ENCODE measurements at places on chromosomes 12 and 14.

DNA sequence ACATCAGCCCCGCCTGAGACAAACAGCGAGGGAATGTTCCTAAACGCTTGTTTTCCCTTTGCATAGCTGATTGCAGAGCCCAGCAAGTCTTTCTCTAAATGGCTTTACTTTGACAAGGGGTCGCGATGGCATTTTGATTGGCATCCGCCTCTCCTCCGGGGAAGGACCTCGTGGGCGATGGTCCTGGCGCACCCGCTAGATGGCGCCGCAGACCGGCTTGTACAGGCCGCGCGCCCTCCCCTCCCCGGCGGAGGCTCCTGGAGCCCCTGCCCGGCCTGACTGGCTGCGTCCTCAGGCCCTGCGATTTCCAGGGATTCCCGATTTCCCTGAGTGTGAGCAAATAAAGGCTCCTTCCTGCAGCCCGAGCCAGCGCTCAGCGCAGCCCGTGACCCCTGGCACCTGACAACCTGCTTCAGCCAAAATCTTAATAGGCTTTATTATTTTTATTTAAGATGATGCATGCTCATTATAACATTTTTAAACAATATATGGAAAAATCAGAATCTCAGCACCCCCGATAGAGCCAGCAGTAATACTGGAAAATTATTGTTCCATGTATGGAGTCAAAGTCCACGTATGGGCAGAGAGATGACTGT lies 468.3 kb downstream of the AACS start:
- DNase-seq: peak; percentile 33

DNA sequence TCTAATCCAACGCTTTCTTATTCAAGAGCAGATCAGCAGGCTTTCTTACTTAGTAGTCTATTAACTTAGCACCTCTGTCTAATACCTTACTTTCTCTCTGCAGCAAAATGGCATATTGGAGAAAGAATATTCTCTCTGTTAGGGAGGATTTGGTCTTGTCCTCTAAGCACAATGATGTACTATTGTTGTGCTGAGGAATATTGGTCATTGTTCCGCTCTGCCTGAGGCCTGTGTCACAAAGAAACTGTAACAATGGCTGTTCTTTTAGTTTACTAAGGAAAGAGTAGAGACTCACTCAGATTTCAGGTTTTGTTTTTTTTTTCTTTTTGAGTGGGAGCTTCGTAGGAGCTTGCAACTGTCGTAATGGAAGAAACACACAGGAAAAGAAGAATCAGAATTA lies 1358.8 kb downstream of the LRFN5 start:
- DNase-seq: no peak

GRCh38 chr12:52380271-52380694 lies 5.2 kb downstream of the KRT84 start:
- peak; percentile 52 for DNase-seq

- no peak for DNase-seq
These were observed 6.4 kb upstream of the GAS2L3 start for GRCh38 chr12:100566887-100567637.

- DNase-seq: peak; percentile 69
These were observed 61.0 kb downstream of the EPS8 start for GRCh38 chr12:15728118-15728598.

DNA sequence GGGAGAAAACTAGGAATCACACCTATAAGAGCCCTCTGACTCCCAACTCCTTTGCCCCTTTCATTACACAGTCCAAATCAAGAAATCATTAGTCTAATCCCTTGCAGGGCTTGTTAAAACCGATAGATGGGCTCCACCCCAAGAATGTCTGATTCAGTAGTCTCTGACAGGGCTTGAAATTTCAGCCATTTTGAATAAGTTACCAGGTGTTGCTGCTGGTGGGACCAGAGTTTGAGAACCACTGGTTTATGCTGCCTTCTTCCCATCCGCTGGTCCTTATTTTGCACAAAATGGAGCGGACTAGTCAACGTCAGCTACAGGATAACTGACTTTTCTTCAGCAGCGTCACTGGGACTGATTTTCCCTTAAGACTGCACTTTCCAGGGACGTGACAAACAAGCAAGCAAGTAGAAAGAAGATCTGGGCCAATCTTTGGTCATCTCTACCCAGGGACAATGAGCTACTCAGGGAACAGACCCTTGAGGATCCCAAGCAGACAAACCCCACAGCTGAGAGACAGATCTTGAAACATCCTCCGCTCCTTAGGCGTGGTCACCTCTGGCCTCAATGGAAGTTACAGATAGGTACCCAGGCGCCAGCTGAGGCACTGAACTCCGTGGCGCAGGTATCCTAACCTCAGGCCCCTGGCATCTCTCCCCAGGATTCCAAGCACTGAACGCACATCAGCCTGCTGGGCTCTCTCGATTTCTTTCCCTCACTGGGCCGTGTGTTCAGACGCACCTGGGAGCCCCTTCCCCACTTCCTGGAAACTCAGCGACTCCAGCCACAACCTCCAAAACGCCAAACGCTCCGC lies 900 bp downstream of the KCTD10 start:
- no peak for DNase-seq

- DNase-seq: peak; percentile 86
These were observed at the start of gene FBXW8 for GRCh38 chr12:116910645-116911451. Gene FBXW8, plus strand, starts transcription at chr12:116910950. Its CDS starts 88 bp downstream, at chr12:116911038.

GRCh38 chr14:44966601-44967336 lies 4.8 kb downstream of the TOGARAM1 start:
- no peak for DNase-seq

DNA sequence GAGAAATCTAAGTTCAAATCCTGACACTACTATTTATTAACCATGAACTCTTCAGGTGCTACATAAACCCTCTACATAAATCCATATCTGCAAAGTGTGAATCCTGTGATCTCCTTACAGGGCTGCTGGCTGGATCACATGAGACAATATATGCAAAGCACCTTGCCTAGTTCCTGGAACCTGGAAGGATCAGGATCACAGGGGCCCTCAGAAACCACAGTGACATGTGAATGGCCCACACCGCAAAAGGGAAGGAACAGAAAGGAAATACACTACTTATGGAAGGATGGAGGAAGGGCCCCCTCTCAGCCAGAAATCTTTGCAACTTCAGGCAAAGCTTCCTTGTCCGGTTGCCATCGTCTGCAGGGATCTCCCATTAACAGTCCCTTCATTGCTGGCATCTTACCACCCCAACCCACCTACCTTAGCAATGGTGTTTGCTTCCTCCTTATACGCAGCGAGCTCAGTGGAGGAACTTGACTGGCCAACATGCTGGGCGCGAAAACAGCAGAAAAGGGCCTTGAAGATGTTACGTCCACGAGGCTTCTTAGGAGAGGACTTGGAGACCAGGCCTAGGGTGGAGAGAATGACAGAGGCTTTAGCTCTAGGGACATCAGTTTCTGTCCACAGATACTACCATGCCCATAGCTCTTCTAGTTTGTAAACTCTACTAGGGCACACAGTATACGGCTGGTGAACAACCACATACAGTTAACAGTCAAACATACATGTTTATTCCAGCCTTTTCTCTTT lies 10.7 kb upstream of the AVIL start:
- DNase-seq: no peak

GRCh38 chr12:54160769-54161480 lies 27.9 kb downstream of the SMUG1 start:
- no peak for DNase-seq

DNA sequence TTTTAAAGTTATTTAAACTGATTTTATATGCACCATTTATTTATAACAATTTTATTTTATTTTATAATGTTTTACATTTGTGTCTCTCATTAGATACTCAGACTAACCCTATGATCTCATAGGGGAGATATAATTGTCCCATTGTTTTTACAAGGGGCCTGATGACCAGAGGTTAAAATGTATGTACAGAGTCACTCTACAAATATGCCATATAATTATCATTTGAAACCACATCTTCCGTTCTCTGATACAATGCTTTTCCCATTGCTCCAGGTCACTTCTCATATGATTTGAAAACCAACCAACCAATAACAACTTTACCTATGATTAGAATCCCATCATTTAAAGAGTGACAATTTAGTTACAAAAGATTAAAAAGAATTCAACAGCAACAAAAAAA lies 137.8 kb downstream of the GPHN start:
- no peak for DNase-seq

GRCh38 chr12:97946701-97947100 lies 484.1 kb downstream of the RMST start:
- no peak for DNase-seq

GRCh38 chr12:79591988-79592387 lies 98.8 kb downstream of the PAWR start:
- no peak for DNase-seq

- no peak for DNase-seq
These were observed 23.8 kb downstream of the ZNF891 start for GRCh38 chr12:133106253-133106652.

GRCh38 chr12:29455087-29455486 lies 42.4 kb downstream of the OVCH1 start:
- DNase-seq: no peak

GRCh38 chr12:131622422-131622955 lies 88.4 kb upstream of the SFSWAP start:
- DNase-seq: no peak

DNA sequence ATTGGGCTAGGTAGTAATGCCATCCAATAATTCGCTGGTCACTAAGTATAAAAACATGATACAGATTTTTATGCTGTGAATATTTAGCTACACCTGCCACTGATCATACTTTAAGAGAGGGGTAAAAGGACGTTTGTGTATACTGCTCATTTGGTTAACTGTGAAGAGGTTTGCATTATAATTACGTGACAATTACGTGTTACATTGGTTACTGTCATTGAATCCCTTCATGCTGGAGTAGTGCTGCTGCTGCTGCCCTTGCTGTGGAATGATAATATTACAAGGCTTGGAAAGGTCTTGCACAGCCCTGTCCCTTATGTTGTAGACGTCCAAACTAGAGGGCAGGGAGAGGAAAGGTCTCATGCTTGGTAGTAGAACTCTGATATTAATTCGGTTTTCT lies 312.2 kb upstream of the ATP2B1 start:
- DNase-seq: no peak

- DNase-seq: no peak
These were observed 9.4 kb downstream of the WASHC3 start for GRCh38 chr12:102052192-102053061.

DNA sequence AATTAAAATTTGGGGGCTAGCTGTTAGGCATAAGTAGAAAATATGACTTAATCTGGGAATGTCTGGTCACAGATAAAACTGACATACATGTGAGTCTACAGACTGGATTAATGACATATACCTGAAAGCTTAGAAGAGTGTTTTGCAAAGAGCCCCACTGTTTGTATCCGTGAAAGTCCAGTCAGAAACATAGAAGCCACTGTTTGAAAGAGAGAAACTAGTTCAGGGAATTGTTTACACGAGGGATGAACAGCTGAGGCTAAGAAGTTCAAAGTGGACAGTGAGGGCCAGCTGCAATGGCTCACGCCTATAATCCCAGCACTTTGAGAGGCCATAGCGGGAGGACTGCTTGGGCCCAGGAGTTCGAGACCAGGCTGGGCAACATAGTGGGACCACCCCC lies 36.2 kb upstream of the SGPP1 start:
- DNase-seq: no peak

DNA sequence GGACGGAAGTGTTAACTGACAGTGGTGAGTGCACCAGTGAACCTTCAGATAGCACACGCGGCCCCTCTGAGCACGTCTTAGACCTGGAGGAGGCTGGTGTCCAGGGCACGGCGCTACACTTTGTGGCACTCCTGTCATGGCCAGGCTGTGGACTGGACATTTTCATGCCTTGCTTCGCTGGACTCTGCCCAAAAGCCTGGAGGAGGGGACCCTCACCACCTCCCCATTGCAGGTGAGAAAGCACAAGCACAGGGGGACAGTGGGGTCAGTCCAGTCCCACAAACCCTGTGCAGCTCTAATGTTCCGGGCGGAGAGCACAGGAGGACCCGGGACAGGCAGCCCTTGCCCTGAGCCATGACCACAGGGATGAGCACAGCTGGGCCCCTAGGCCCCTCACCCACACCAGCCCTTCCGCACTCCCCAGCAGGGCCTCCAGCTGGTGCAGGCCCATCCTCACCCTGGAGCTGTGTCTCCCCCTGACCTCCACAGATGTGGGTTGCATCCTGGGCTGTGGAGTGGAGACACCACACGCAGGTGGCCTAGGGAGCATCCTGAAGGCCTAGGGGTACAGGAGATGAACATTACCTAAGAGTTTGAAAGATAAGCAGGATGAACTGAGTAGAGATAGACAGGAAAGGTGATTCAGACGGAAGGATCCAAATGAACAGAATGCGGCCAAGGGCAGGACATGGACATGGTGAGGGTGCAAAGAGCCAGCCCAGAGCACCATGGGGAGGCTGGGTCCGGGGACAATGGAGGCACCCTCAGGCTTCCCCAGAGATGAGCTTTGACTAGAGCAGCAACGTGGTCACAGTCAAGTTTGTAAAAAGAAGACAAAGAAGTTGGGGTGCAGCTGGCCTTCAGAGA lies 132.8 kb downstream of the BCL11B start:
- DNase-seq: no peak

GRCh38 chr12:89525305-89525823 lies 483 bp downstream of the POC1B start:
- peak; percentile 27 for DNase-seq

DNA sequence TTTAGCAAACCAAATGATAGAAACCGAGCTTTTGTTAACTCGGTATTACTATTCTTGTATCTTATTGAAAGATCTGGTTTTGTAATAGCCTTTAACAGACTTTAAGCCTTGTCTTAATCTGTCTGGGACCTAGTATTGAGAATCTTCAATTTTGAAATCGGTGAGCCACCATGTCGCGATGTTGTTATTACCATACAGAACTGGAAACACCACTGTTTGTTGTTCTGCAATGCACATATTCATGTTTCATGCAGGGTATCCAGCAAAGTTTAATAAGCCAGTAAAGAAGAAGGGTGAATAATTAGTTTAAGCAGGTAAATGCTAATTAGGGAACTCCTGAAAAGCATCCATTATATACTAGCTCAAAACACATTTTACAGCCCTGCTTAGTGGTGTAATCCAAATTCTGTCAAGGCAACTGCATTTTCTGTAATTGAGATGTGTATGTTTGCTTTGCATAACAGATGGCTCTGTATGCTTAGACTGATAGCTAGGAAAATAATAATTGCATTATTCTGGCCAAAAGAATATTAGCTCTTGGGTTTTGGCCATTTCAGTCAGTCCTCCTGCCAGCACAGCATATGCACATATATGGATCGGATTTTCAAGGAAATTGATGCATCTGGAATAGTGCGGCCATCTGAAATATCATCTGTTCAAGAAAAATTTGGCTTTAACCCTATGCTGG lies 389.2 kb downstream of the EGLN3 start:
- no peak for DNase-seq
